ENCODE measurements at places on chromosomes 16 and 17.

- DNase-seq = no peak
Observed at GRCh38 chr16:35188288-35189155, 1729.1 kb downstream of the TP53TG3F start.

GRCh38 chr17:80594431-80595269 is 50.0 kb downstream of the RPTOR start:
- DNase-seq = no peak

GRCh38 chr17:67491681-67492024 is 114.6 kb downstream of the PITPNC1 start:
- DNase-seq = no peak

DNA sequence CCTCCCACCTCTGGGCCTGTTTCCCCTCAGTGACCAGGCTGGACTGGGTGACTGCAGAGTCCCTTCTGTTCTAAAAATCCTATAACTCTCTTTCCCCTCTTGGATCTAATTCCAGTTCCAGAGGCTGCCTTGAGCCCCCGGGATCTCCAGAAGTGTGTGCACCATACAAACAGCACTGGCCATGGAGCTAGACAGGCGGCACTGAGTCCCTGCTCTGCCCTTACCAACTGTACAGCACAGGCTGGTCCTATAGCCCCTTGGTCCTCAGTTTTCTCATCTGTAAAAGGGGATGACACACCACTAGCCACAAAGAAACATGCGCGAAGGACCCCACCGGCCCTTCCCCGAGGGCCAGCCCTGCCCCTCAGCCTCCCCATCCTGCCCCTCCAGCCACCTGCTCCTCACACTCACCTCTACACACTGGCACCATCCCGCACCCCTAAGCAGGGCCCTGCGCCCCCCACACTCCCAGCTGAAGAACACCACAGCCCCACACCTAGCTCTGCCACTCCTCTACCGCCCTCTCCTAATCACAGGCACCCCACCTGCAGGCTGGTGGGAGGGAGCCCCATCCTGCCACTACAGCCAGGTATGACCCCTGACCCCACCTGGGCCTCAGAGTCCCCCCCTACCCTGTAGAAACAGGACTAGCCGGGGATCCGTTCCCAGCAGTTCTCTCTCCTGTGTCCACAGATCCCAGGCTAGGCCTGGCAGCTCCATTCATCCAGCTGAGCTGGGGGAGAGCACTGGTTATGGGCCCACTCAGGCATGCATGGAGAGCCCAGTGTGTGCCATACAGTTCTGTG is 913 bp upstream of the KRT16 start:
- no peak for DNase-seq

DNA sequence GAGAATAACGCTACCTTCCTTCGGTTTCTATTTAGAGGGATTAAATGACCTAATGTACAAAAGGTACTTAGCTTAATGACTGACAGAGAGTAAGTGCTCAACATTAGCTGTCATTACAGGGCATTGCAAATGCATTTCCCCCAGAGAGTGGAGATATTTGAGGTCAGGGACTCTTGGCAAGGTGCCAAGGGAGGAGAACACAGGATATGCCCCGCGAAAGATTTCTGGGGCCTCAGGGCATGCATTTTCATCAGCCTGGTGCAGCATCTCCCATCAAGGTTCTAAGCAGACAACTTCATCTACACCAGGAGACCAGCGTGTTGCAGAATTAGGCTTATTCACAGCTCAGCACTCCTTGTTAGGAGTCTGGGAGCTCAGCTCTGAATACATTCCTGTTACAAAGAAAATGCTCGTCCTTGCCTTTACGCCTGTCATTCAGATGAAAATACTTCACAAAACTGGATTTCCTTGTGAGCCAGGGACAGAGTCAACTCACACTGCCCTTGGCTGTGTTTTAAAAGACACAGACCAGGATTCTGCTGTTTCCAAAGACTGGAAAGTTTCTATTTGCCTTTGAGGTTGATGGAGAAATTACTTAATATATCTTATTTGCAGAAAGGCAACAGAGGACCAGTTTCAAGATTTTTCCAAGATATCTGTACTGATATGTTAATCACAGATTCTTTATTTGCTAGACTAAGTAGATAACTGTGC is 108.2 kb downstream of the VAT1L start:
- DNase-seq = no peak

DNA sequence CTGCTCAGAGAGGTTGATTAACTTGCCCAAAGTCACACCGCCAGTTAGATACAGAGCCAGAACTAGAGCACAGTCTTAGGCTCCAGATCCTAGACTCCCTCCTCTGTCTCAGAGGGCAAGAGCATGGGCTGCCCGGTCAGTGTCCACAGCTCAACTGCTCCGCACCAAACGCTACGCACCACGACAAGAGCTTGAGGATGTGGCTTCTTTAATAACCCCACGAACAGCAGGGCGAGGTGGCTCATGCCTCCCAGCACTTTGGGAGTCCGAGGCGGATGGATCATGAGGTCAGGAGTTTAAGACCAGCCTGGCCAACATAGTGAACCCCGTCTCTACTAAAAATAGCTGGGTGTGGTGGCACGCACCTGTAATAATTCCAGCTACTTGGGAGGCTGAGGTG is 21.4 kb downstream of the FA2H start:
- no peak for DNase-seq

DNA sequence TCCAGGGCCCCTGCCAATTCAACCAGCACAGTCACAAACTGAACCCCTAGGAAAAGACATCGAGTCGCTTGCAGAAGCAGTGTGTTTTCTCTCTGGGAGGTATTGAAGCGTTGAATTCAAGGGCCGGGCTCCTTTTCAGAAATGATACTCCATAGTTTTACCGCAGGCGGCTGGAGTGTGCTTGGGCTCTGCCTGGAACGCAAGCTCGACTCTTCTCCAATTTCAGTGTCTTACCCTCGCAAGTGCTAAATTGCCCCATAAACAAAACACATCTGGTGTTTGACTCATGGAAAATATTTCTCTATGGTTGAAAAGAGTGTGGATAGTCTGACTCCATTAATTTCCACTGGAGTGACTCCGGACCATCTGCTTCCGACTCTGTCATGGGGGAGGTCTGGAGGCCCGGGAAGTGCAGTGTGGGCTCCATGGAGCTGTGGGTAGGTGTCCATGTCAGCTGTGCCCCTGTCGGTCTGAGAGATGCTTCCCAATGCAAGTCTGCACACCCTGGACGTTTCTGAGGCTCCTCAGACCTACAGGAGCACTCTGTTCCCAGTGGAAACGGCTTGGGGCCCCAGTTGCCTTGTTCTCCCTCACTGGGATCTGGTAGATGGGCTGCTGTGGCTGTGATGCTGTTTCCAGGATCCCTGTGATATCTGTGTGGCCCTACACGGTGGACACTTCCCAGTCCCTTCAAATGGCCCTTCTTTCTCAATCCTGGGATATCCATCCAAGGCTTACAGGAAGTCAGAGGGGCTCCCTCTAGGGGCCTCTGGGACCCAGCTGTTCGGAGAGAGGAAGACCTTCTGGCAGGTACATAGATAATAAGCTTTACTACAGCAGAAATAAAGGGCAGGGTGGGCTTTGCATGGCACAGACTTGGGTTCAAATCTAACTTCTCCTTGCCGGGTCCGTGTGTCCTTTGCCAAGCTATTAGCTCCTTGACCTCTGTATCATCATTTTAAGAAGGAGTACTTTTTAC is 119.8 kb upstream of the CDH13 start:
- no peak for DNase-seq

- no peak for DNase-seq
Observed at GRCh38 chr17:49723423-49723822, 15.7 kb upstream of the SLC35B1 start.

- DNase-seq = no peak
Observed at GRCh38 chr17:29622337-29623282, at the start of gene CORO6. Gene CORO6, minus strand, starts transcription at chr17:29622912. Its CDS starts 1,491 bp downstream, at chr17:29621421.

GRCh38 chr17:81027591-81028505 is 7.1 kb upstream of the BAIAP2 start:
- DNase-seq = no peak

DNA sequence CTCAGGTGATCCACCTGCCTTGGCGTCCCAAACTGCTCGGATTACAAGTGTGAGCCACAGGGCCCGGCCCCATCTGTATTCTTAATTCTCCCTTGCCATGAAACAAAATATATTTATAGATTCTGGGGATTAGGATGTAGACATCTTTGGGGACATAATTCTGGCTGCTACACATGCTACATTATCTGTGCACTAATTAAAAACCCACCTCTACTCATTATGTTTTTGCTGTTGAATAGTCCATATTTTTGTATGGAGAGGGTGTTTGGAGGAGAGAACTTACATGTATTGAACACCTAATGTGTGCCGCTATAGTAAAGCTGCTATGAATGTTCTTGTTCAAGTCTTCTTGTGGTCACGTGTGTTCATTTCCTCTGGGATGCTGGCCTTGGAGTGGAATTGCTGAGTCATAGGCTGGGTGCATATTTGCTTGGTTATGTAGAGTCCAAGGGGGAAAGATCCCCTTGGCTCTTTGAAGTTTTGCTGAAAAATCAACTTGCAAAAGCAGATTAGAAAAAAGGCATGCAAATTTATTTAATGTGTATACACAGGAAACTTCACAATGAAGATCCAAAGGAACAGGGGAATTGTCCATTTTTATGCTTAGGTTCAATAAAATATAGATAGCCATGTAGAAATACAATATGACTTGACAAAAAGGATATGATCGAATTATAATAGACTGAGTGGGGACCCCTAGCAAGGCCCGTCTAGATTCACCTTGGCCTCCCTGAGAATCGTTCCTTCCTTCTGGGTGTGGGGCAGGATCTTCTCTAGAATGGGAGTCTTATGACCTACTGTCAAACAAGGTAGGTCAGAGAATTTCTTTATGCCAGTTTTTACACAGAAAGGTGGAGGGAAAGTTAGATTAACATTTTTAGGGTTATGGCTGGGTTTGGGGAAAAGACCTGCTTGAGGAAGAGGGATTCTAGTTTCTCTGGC is 42.1 kb upstream of the GPRC5B start:
- no peak for DNase-seq

DNA sequence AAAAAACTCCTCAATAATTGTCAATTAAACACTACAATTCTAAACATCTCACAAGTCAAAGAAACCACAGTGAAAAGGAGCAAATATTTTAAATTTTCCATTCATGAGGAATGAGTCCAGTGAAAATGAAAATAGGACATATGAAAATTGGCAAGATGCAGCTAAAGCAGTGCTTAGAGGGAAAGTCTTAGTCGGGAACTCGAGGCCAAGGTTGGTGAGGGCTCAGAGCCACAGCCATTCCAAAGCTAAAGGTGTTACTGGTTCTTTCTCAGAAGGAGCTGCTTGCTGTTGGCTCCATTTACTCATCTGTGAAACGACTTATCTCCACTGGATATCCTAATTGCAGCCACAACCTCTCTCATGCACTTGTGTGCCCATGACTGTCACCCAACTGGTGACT is 6.5 kb downstream of the SLC38A8 start:
- no peak for DNase-seq

DNA sequence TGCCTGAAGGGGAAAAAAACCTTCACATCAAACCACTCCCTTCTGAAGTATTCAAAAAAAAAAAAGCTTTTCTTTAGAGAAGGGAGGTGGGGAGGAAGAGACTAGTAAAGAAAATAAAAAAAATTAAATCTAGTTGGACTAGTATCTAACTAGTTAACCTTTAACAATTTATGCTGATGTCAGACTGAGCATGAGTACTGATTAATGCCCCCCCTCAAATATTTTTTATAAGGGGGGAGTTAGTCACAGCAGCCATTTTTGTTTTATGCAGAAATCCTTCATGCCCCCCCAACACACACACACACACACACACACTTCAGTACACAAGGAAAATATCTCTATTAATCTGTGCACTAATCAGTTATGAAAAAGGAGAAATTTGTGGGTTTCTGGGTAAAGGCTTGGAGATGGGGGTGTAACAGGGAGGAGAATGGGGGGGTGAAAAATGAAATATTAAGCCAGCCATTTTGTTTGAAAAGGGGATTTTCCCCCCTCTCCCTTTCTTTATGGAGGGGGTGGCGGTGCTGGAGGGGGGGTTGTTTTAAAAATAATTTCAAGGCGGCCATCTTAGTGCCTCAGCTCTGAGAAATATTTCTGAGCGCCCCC is 4.7 kb upstream of the CHD3 start:
- DNase-seq = no peak
